ENCODE measurements at places on chromosomes 4 and X. TPM values are rescaled to one million over a fixed set of nuclear protein-coding genes. Genes with fewer than 3 reads are reported as not detected.
A peak's percentile ranks its signal among the peaks of the same experiment; 100 is the strongest.

ITGB1BP2 gene
- total RNA-seq, result 4.0 TPM

DNA sequence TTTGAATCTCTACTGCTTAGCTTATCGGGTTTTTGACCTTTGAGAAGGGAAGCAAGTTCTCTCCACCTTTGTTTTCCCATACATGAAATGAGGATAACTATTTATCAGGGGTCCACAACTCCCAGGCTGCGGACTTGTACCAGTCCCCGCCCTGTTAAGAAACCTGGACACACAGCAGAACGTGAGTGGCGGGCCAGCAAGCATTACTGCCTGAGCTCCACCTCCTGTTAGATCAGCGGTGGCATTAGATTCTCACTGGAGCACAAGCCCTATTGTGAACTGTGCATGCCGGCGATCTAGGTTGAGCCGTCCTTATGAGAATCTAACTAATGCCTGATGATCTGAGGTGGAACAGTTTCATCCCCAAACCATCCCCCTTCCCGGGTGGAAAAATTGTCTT, 579.5 kb downstream of the GALNTL6 start:
- no peak overlapping the region for H3K4me3 ChIP-seq
- H3K27ac ChIP-seq, result no peak overlapping the region
- DNase-seq, result no peak
- no peaks in the 10 kb centered on the region for H3K27me3 ChIP-seq
- no peaks in the 10 kb centered on the region for H3K36me3 ChIP-seq
- H3K4me1 ChIP-seq, result no peaks in the 10 kb centered on the region

GRCh38 chr4:165738571-165738970, 134.5 kb upstream of the TLL1 start:
- H3K4me1 ChIP-seq, result no peaks in the 10 kb centered on the region
- no peak overlapping the region for H3K27ac ChIP-seq
- no peak overlapping the region for H3K4me3 ChIP-seq
- no peaks in the 10 kb centered on the region for H3K27me3 ChIP-seq
- no peaks in the 10 kb centered on the region for H3K36me3 ChIP-seq

NSG1 gene
- 20.7 TPM for total RNA-seq

SLC10A7 gene
- 14.7 TPM for total RNA-seq

TEX13D gene
- total RNA-seq, result not detected

DNA sequence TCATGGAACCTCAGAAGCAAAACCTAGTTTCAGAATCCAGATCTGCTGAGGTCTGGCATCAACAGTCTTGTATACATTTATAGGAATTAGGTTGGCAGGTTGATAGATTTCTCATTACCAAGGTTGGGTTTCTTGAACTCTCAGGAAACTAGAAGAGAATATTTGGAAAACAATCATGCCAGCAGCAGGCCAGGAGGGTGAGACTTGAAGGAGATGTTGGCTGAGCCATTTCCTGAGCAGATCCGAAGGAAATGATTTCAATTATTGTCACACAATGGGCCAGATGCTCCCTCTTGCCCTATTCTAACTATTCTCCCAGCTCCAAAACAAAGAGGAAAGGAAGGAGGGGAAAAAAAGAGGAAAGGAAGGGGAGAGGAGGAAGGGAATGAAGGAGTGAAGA, 45.2 kb downstream of the SHROOM4 start:
- DNase-seq, result no peak
- no peak overlapping the region for H3K27ac ChIP-seq
- H3K4me3 ChIP-seq, result no peak overlapping the region
- H3K27me3 ChIP-seq, result no peaks in the 10 kb centered on the region
- H3K36me3 ChIP-seq, result no peaks in the 10 kb centered on the region

DNA sequence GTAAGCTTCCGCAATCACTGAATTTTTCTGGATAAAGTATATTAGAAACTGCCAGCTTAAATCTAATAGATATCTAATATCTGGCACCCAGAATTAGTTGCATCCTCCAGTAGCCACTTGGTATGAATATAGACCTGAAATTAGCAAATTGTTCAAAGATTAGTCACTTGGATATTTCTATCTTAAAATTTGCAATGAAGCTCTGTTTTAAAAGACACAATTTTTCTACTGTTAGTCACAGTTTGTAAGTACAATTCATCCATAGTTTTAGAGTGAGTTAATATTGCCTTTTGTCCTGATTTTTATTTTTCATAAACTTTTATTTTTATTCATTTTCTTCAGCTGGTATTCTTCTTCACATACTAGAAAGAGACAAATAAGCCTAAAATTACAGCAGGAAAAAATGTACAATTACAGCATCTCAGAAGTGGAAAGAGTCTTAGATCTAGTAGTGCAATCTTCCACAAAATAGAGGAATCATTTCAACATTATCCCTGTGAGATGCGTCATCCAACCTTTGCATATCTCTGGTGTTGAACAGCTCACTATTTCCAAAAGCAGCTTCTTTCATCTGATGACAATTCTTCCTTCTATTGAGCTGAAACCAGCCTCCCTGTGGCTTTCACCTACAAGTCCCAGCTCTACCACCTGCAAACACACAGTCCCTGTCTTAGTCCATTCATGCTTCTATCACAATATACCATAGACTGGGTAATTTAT, 190.0 kb upstream of the AR start:
- H3K27me3 ChIP-seq, result no peaks in the 10 kb centered on the region
- DNase-seq, result no peak
- no peak overlapping the region for H3K4me3 ChIP-seq
- H3K4me1 ChIP-seq, result no peaks in the 10 kb centered on the region

POU4F2 gene
- not detected for total RNA-seq

DNA sequence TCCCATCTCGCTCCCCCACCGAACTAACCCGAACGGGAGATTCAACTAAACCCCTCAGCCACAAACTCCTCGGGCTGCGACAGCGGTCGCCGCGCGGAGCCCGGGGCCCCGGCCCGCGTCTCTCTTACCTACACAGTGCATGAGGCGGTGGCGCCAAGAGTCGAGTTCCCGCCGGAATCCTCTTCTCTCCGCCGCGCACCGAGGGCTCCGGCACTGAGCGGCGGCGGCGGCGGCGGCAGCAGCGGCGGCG, 160 bp downstream of the LCORL start:
- H3K4me1 ChIP-seq, result peaks cover 15% of the 10 kb centered on the region
- no peaks in the 10 kb centered on the region for H3K36me3 ChIP-seq
- peak overlapping the region; percentile 53 for H3K27ac ChIP-seq
- peak overlapping the region; percentile 73 for H3K4me3 ChIP-seq

GRCh38 chr4:15945516-15945915, 7.0 kb upstream of the FGFBP1 start:
- peaks cover 5% of the 10 kb centered on the region for H3K27me3 ChIP-seq
- no peak overlapping the region for H3K27ac ChIP-seq
- no peak overlapping the region for H3K4me3 ChIP-seq
- no peak for DNase-seq
- H3K4me1 ChIP-seq, result no peaks in the 10 kb centered on the region
- no peaks in the 10 kb centered on the region for H3K36me3 ChIP-seq

- DNase-seq, result no peak
- H3K27ac ChIP-seq, result no peak overlapping the region
- H3K4me3 ChIP-seq, result no peak overlapping the region
- no peaks in the 10 kb centered on the region for H3K36me3 ChIP-seq
- no peaks in the 10 kb centered on the region for H3K27me3 ChIP-seq
- no peaks in the 10 kb centered on the region for H3K4me1 ChIP-seq
Observed at GRCh38 chr4:19982556-19982955, 269.1 kb upstream of the SLIT2 start.

- H3K27me3 ChIP-seq, result no peaks in the 10 kb centered on the region
- H3K36me3 ChIP-seq, result no peaks in the 10 kb centered on the region
- no peaks in the 10 kb centered on the region for H3K4me1 ChIP-seq
- no peak for DNase-seq
- no peak overlapping the region for H3K4me3 ChIP-seq
Observed at GRCh38 chr4:61723492-61723891, 523.4 kb downstream of the ADGRL3 start.

DNA sequence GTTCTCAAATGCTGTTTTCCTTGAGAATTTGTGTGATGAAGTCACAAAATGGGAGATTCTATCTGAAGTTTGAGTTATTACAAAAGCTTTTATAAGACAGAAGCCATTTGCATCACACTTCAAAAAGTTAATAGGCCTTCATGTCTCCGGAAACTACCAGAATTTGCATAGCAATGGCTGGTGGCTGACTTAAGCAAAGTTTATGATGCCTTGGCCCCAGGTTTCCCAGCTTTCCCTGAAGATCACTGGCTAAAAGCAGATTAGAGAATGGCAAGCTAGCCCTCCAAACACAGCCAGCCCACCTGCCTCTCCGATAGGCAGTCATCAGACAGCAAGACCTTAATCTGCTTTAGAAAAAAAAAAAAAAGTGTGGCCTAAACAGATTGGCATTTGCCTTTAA, 197.8 kb downstream of the HS3ST1 start:
- no peaks in the 10 kb centered on the region for H3K4me1 ChIP-seq
- no peak overlapping the region for H3K4me3 ChIP-seq
- no peaks in the 10 kb centered on the region for H3K36me3 ChIP-seq
- no peak overlapping the region for H3K27ac ChIP-seq

DOCK11 gene
- total RNA-seq, result 92.3 TPM

All from T-cell (primary cell).